ENCODE measurements at places on chromosomes 3 and 15.

DNA sequence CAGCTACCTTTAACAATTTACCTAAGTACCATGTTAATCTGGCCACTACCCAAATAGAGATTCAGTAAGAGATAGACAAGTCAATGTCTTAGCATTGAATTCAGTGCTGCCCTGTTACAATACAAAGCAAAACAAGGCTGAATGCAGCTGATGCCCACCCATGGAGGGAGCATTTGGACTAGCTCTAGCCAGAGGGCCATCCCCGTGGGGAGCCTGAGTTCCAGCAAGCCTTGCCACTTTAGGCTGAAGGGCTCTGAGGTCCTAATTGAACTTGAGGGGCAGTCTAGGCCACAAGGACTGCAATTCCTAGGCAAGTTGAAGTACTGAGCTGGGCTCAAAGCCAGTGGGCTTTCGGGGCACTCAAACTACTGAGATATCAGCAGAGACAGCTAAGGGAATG lies 265.9 kb downstream of the EFHB start:
- no peak for DNase-seq

- no peak for DNase-seq
Observed at GRCh38 chr15:85772668-85773067, 22.1 kb downstream of the KLHL25 start.

DNA sequence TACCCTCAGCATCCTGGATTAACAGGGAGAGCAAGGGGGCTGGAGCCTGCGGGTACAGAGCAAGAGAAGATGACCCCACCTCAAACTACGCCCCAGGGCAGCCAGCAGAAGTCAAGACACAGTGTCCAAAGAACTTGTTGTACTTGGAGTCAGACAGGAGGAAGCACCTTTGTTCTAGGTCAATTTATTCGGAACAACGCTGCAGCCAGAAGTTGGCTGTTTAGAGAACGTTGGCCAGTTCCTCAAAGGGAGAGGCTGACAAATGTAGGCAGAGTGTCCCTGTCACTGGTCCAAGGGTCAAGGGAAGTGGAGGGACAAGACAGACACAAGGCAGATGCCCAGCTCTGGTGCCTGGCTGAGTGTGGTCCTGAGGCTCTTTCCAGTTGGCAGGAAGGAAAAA lies 32.1 kb upstream of the PIAS1 start:
- DNase-seq, result no peak

DNA sequence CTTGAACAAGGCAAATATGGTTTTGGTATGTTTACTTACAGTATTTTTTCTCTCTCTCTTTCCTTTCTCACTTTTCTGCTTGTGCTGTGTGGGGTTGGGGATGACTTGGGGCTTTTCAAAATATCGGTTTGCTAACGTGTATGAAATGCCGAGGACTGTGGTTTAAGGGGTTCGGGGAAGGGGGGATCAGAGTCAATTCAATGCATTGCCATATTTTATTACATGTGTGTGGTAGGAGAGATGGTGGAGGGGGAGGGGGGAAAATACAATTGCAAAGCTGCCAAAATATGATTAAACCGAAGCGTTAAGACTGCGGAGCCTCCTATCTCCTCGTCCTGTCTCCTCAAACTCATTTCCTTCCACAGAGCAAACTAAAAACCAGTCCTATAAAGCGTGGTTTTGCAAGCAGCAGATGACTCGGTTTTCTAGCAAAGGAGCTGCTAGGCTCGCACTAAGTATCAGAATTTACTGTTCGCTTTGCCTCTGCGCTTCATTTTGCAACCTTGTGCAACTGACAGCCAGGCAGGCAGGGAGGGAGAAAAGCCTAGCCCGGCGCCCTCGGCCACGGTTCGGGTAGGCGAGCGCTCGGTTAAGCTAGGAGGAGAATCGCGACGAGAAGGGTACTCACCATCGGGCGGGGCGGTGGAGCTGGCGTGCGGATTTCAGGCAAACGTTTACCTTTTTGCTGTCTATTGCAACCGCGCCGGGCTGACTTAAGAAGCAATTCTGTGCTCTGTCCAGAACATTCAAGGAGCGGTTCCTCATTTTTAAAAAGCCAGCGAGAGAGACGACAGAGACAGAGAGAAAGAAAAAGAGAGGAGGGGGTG lies 4.0 kb upstream of the NR2F2 start:
- no peak for DNase-seq

GRCh38 chr15:74830868-74831267 lies 4.4 kb downstream of the CPLX3 start:
- DNase-seq, result no peak

DNA sequence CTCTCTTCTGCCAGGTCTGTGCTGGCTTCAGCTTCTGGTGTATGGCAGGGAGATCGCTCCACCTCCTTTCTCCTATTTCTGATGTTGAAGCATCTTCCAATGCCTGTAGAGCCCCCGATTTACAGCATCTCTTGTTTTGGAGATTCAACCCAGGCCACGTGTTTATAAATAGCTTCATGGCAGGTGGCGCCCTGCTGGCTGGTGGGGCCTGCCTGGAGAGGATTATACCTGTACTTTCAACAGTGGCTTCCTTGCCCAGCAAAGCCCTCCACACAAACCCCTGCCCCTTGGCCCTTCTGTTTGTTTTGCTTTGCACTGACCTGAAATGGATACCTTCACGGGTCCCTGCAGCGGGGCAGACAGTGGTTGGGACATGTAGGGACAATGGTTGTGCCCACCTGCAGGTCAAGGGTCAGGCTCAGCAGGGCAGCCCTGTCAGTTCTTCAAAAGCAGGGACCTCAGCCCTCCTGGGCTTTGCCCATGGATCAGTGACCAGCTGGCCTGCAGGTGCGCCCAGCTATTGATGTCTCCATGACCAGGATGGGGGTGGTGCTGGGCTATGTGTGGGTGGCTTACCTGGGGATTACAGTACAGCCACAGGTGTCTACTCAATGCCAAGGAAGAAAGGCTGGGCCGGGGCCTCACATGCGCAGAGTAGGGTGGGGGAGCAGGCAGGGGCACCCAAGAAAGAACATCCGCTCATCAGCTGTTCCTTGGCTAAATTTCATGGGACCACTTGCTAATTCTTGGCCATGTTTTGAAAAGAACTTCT lies 112.7 kb upstream of the PRR23C start:
- DNase-seq, result no peak

- no peak for DNase-seq
Observed at GRCh38 chr3:105837143-105837740, 31.6 kb downstream of the CBLB start.
